ENCODE measurements at places on chromosomes 13 and 19.
A peak's percentile ranks its signal among the peaks of the same experiment; 100 is the strongest.

- no peak for DNase-seq
These were observed 71.7 kb upstream of the VSTM2B start for GRCh38 chr19:29454109-29454508.

- DNase-seq: no peak
These were observed 392.6 kb downstream of the KLF5 start for GRCh38 chr13:73451221-73452029.

DNA sequence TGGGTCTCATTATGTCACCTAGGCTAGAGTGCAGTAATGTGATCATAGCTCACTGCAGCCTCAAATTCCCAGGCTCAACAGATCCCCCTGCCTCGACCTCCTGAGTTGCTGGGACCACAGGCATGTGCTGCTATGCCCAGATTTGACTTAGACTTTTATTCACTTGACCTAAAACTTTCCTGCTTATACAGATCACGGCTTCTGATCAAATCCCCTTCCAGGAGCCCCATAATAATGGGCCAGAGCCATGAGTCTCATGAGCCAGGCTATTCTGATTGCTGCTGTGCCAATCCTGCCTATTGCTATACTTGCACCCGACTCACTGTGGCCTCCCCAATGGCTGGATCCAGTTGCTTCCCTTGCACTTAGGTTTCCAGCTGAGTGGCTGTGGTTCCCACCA, 42.0 kb downstream of the C1QTNF9 start:
- no peak for DNase-seq

DNA sequence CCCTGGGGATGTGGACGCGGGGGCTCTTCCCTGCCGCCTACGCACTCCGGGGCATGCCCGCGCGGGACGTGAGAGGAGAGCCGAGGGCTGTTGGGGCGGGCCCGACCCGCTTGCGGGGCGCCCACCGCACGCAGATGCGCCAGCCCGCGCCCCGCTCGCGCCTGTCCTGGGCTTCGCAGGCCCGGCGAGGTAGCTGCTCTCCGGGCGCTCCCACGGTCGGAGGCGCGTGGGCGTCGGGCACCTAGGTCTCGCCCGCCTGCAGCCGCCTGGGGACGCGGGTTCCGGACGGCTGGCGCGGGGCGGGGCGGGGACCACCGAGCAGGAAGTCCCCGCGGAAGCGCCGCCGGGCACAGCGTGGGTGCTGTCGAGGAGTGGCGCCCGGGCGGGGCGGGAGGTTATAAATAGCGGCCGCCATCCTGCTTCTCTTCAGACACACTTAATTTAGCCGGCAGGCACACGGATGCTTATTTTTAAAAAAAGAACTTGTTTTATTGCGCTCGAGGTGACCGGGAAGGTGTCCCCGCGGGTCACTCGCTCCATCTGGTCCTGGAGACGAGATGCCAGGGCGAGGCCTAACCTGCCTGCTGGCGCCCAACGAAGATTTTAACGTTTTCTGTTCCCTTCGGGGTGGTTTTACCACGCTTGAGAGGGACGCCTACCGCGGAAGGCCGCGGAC, 561 bp upstream of the GJA3 start:
- DNase-seq: peak; percentile 66

GRCh38 chr13:104984296-104984818, 1551.1 kb downstream of the EFNB2 start:
- DNase-seq: peak; percentile 46

GRCh38 chr19:22595918-22596341, 38.2 kb upstream of the ZNF492 start:
- no peak for DNase-seq

DNA sequence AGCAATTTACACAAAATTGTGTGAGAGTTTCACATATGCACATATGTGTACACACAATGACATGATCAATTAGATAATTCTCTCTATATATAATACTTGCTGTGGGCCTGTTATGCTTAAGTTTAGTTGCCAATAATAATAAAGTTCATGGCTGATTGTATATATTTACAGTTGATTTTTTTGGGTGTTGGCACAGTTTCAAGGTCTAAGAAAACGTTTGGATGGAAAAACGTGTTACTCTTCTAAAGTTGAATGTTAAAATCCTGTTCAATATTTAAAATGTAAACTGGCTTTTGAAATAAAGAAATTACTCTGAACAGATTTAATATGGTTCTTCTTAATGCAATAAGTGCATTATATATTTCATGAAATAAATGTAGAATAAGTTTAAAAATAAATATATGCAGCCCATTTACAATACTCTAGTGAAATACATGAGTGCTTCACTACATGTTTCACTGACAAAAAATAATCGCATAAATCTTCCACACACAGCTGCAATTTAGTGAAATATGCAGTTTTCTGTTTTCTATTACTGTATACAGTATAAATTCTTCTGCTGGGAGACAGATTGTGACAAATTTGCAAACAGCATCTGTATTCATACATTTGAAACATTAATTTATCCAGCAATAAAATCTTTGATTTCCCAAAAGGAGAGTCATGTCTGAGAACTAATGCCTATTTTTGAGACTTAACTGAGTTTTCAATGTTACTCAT, 586.9 kb upstream of the KLHL1 start:
- no peak for DNase-seq

DNA sequence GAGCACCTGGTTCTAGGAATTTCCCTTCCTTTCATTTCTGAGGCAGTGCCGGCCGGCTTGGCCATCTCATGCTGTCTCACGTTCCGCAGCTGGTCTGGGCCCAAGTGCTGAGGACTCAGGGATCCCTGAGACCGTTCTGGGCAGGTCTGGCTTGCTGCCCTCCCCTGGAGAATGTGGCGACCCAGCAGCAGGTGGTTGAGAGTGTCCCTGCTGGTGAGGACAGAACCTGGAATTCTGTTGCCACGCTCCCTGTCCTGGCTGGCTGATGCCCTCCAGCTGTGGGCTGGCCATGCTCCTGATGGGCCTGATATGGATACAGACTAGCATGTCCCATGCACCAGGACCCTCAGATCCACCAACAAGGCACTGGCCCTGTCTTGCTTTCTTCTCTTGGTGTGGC, 114.0 kb upstream of the C1QTNF9B start:
- DNase-seq: no peak

DNA sequence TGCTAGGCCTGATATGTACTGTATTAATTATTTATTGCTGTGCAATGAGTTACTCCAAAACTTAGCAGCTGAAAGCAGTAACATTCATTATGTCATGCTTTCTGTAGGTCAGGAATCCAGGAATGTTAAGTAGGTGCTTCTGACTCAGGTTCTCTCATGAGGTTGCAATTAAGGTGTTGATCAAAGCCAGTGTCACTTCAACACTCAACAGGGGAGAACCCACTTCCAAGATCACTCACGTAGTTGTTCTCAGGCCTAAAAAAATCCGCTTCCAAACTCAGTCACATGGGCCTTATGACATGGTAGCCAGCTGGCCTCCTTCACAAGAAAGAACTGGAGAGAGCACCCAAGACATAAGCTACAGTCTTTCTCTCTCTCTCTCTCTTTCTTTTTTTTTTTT, 211.1 kb upstream of the NBEA start:
- no peak for DNase-seq

DNA sequence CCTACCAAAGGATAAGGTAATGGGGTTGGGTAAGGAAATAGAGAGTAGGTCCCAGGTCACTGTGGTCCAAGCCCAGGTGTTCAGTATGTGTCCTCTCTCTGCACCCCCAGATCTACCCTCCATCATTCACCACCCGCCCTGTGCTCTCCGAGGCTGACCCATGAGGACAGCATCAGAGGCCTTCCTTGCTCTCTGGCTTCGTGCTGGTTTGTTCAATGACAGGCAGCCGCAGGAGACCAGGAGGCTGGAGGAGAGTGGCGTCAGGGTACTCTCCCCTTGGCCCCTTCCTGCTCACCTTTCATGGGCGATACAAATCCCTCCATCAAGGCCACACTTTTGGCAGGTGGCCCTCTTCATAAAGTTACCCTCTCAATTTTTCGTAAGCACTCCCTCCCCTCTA, 1.7 kb downstream of the TUBA3C start:
- DNase-seq: no peak

DNA sequence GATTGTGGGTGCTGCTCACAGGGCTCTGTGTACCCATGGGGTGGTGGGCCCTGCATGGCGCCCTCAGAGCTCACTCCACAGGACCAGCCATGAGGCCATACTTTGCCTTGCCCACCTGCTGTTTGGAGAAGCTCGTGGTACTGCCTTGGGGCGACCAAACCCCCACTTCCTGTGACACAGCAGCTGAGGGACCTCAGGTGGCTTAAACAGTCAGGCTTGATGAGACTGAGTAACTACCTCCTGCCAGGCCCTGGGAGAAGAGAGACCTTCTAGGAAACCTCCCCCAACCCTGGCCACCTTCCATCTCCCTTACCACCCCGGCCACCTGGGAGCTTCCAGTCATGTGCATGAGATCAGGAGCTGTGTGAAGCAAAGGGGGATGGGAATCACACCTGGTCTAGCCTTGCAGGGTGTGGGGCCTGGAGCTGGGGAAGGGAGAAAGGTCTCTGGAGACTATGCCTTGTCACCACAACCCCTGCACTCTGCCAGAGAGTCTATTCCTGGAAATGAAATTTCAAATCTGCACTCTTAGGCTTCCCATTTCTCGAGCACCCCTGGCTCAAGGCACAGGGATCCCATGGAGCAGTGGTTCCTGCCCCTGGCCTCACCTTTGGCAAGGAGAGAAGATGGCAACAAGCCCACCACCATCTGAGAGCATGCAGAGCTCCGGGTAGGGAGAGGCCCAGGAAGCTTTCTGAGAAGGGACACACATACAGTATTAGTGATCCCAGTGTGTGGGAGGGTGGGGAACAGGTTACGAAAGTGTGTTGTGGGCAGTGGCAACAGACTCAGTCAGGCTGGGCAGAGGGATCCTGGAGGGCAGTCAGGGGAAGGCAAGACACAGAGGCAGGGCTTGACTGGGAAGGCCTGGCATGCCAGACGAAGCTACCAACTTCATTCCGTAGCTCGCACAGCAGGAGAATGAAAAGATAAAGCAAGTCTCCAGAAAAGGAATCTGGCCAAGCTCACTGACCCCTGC, 125.0 kb downstream of the URI1 start:
- DNase-seq: no peak

GRCh38 chr13:47897411-47898050, 103.5 kb downstream of the SUCLA2 start:
- no peak for DNase-seq

DNA sequence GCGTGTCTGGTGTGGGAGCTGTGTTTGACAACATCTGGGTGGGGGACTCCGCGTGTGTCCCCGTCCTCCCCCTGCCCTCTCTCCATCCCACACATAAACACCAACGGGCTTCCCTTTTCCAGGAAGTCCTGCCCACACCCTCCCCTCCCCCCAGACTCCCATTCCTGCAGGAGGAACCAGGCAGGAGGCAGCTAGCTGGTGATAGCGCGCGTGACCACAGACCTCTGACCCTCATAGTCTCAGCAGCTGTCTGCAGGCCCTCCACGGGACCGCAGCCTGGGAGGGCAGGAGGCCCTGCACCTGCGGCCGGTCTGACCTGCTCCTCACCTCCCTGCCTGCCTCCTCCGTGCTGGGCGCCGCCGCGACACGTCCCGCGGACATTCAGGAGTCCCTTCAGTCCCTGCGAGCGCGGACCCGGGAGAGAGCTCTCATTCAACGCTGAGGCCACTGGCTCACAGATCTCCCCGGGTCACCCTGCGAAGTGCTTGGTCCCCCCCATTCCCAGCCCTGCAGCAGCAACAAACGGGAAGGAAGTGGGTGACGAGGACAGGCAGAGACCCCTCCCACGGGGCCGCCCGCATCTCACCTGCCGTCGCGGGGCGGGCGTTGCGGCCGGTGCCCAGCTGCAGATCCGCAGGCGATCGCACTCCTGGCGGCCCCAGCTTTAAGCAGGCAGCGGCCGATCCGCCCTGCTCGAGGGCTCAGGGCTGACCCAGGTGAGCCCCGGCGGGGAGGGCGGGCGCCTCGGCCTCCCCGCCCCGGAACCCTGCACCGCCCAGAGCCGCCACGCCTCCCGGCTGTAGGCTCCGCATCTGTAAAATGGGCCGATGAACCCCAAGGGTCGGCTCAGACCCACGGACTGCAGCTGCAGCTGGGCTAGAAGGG, 1.1 kb upstream of the ACP5 start:
- peak; percentile 49 for DNase-seq
